ENCODE measurements at places on chromosomes 7 and 10.
A peak's percentile ranks its signal among the peaks of the same experiment; 100 is the strongest.

DNA sequence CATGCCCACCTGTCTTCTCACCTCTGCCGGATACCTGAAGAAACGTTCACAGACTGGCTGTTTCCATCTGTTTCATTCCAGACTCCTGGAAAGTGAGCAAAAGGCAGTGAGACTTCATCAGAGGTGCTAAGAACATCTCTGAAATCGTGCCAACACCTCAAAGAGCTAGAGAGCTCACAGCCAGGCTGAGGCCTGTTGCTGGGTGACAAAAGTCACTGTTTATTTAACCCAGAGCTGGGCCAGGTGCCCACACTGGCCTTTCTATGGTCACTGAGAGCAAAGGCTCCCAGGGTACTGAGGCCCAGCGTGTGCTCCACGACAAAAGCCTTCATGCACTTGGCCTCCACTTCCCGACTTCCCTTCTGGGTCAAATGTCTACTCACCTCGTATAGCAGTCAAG lies 3.7 kb upstream of the NANOS1 start:
- DNase-seq: peak; percentile 23

DNA sequence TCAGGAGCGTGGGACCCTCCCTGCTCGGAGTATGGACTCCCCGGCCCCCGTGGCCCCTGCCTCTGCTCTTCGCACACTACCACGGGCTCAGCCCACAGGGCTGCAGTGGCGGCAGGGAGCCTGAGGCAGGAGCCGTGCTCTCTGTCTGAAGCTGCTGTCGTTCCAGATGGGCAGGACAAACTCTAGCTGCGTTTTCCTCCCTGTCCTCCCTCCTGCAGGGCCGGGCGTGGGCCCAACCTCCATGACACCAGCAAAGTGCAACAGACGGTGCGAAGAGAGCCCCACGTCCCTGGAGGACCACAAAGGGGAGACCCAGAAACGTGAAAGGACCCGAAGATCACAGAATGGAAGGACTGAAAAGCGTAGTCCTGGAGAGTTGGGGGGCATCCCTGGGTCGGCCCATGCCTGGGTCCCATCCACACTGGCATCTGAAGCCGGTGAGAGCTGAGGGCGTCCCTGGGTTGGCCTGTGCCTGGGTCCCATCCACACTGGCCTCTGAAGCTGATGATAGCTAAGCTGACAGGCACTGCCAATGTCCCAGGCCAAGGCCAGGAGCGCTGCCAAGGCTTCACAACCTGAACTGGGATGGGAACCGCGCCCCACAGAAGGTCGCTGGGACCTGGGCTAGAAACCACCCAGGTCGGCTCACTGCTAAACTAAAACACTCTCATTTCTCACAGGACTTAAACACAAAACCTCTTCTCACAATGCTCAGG lies 267.0 kb downstream of the MAD1L1 start:
- DNase-seq: no peak

- DNase-seq: no peak
These were observed 885 bp upstream of the MET start for GRCh38 chr7:116671111-116671510.

- peak; percentile 58 for DNase-seq
These were observed 106.4 kb downstream of the CH25H start for GRCh38 chr10:89100680-89101079.
